ENCODE measurements at places on chromosomes 13 and 19.

DNA sequence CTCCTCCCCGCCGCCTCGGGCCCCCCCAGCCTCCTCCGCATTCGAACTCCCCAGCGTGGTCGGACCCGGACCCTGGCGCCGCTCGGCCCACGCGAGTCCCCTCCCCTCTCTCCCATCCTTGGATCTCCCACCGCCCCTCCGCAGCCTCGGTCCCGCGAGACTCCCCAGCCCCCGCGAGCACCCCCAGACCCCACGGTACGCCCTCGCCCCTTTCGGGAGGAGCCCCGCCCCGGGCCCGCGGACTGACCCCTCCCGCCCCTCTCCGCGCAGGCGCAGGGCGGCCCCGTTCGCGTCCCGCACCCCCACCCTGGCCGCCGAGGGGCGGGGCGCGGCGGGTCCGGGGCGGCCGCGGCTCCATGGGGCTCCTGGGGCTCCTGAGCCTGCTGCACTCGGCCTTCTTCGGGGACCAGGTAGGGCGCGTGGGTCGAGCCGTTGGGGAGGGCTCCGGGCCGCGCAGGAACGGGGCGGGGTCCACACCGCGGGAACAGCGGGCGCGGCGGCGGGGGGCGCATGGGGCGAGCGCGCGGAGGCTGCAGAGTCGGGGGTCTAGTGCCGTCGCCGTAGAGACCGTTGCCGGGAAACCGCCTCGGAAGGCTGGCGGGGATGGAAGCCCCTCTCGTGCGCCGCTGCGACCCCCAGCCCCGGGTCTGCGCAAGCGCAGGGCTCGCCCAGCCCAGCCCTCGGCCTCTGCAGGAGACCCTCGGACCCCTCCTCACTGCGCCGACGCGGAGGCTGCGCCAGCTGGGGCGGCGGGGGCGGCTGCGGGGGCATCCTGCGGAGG is 3.8 kb upstream of the APC2 start:
- peak; percentile 95 for DNase-seq

- peak; percentile 56 for DNase-seq
Measured at GRCh38 chr19:13526552-13526951, 20.3 kb upstream of the CACNA1A start.

DNA sequence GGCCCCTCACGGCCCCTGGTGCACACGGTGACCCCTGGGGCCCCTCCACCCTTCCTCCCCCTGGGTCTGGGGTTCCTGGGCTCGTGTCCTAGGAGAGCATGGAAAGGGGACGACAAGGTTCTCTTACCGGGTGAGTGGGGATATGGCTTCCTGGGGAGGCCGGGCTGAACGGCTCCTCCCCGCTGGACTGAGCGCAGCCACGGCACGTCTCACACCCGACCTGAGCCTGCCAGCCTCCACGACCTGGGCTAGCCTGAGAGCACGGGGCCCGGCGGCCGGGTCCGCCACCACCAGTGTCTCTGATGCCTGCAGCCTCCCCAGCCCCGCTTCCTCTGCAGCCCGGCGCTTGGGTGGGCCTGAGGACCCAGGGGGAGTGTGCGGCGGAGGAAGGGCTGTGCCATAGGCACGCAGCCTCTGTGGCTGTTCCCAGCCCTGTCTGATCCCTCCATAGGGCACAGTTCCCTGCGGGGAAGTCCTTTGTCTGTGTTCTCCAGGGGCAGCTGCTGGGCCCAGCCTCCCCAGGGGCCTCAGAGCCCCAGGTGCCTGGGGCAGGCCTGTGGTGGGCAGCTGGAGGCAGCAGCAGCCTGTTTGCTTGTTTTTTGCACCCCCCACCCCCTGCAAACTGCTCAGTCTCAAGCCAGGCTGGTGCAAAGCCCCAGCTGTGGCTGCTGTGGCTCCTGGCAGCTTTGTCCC is 15.0 kb downstream of the PLIN4 start:
- DNase-seq: no peak

DNA sequence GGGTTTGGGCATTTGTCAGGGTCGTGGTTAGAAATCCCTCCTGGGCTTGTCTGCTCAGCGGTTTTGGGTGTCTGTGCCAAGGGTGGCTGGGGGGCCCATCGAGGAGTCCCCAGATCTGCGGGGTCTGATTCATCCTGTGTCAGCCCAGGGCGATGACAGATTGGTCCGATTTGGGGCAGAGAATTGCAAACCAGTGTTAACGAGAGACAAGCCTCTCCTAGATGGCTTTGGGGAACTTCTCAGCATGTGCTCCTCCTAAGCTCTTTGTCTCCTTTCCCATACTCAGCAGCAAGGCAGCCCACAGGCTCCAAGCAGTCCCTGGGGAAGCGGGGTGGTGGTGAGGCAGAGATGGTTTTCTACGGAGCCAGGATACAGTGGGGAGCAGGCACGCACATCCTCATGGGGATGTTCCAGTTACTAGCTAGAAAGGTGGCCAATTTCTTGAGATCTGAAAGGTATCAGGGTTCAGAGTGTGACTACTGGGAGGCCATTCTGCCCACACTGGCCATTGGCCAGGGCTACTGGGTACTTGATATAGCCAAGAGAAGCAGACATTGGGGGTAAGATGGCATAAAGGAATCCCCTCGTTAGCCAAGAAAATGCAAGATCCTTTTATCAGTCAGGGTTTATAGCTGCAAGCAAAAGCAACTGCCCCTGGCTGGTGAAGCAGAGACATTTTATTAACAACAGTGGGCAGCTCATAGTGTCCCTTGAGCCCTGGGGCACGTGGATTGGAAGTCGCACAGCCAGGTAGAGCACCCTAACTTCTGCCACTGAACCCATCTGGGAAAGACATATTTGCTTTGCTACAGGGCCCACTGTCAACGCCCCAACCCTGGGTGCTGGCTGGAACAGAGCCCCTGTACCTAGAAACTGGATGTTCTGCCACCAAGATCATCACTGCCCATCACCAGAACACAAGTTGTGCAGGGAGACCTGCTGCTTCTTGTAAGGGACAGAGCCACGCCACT is 63.6 kb downstream of the RGCC start:
- no peak for DNase-seq

- DNase-seq: no peak
Measured at GRCh38 chr19:47145639-47146486, 15.2 kb downstream of the SAE1 start.

All from K562 (cell line).